ENCODE measurements at places on chromosomes 1 and 21. TPM values are rescaled to one million over a fixed set of nuclear protein-coding genes. Genes with fewer than 3 reads are reported as not detected.

POU3F1 gene
- total RNA-seq: not detected

DPYD gene
- total RNA-seq: 49.2 TPM

PTGFR gene
- 17.7 TPM for total RNA-seq

CFHR5 gene
- total RNA-seq: not detected

CD52 gene
- total RNA-seq: not detected

LIN9 gene
- total RNA-seq: 4.1 TPM

GBP4 gene
- total RNA-seq: 0.77 TPM

Measured in uterine smooth muscle cell (primary cell).